NCI-H1092 treated with DMSO at 0.1 percent for 48 hours (cell line): ENCODE measurements at places on chromosomes 13 and 19.

DNA sequence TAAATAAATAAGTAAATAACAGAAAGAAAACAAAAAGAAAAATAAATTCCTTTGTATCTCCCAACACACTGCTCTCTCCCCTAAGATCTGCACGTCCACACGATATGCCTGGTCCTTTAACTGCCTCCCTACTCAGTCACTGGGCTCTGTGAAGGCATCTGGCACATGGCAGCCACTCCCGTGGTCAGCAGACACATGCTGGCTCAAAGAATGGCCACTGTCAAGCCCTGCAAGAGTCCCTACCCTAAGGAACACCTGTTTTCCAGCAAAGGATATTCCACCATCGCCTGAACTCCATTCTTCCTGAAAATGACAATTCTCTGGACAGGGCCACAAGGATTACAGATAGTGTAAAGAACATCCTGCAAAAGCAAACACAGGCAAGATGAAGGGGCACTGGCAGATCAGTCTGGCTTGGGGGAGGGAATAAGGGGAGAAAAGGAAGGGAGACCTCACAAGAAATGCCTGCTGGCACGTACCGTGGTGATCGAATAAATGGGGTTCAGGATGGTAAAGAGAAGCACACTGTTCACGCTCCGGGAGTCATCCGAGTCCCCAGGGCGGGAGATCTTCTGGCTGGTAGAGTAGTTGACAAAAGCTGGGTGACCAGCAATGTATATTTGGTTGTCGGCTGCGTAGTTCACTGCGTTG is 4.3 kb downstream of the HNRNPL start:
- no peak for DNase-seq

GRCh38 chr13:105048677-105049076 is 1486.8 kb downstream of the EFNB2 start:
- DNase-seq, result no peak

DNA sequence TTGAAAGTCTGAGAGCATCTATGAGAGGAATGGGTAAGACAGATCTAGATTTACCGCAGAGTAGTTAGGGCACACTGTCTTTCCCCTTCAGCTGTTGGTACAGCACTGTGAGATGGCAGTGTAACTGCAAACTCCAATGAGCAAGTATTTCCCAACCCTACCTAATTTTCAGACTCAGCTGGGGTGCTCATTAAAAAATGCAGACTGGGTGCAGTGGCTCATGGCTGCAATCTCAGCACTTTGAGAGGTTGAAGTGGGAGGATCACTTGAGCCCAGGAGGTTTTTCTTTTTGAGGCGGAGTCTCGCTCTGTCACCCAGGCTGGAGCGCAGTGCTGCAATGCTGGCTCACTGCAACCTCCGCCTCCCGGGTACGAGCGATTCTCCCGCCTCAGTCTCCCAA is 12.6 kb downstream of the QPCTL start:
- no peak for DNase-seq

- DNase-seq, result no peak
Measured at GRCh38 chr19:16952046-16952445, 63.2 kb downstream of the F2RL3 start.

GRCh38 chr13:61339054-61339621 is 76.5 kb downstream of the PCDH20 start:
- DNase-seq, result no peak

DNA sequence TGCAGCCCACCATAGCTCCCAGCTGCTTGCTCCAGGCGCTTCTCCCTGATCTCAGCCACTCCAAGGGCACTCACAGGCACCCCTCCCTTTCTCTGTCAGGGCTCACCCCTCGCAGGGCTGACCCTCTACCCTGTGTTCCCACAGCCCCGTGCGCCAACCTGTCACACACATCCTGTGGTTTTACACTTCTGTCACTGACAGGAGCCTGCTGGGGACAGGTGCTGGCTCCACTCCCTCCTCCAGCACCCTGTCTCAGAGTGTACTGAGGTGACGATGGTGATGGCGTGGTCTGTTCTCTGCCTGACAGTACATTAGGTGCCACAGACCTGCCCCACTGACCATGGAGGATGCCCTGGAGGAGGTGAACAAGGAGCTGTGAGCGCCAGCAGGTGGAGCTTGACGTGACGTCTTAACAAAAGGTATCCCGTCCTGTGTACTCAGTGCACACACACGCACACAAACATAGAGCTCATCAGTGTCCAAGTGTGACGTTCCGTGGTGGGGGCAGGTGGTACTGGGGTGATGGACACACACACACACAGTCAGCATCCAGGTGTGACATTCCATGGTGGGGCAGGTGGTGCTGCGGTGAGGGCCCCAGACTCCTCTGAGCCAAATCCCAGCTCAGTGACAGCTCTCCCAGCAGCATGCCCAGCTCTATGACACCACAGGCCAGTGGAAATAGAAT is 20.9 kb downstream of the C19orf44 start:
- no peak for DNase-seq

- DNase-seq, result no peak
Measured at GRCh38 chr13:42075517-42075916, 27.1 kb downstream of the DGKH start.

GRCh38 chr19:57192077-57192420 is 749 bp downstream of the ZNF264 start:
- DNase-seq, result peak; percentile 1

DNA sequence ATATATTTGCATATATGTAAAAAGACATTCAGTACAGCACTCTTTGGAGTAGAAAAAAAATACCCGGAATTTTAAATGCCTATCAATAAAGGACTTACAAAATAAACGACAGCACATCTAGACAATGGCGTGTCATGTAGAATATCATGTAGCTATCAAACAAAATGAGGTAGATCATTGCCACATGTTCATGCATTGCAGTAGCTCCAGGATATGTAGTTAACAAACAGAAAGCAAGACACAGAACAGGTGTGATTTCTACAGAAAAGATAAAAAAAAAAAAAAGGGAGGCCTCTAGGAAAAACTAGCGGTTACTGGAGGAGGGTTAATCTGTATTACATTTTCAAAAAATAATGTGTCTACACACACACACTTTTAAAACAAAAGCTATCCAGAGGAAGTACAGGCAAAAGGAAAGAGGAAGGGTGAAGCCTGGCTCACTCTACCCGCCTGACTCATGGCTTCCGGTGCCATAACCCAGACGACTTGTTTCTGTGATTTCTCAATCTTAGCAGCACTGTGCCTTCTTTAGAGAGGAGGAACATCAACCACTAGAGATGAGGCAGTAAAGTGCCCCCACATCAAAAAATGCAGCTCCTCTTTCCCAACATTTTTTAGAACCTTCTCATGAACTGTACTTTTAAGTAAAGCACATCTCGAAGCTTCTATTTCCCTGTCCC is 6.9 kb downstream of the KCTD12 start:
- DNase-seq, result no peak

DNA sequence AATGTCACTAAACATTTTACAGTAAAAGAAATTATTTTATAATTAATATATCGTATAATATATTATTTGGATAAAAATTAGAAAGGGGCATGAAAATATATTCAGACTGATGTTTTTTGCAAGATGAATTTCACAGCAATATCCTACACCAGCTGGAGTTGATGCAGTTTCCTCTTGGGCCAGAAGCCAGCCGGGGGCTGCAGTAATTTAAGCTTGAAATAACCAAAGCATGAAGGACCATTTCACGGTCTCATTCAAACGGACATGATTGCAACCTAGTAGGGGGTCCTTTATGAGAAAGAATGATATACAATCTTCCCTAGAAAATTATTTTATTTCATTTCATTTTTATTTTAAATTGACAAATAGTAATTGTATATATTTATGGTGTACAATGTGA is 797.2 kb upstream of the PCDH9 start:
- peak; percentile 77 for DNase-seq

GRCh38 chr19:13428352-13428751 is 77.9 kb downstream of the CACNA1A start:
- no peak for DNase-seq

DNA sequence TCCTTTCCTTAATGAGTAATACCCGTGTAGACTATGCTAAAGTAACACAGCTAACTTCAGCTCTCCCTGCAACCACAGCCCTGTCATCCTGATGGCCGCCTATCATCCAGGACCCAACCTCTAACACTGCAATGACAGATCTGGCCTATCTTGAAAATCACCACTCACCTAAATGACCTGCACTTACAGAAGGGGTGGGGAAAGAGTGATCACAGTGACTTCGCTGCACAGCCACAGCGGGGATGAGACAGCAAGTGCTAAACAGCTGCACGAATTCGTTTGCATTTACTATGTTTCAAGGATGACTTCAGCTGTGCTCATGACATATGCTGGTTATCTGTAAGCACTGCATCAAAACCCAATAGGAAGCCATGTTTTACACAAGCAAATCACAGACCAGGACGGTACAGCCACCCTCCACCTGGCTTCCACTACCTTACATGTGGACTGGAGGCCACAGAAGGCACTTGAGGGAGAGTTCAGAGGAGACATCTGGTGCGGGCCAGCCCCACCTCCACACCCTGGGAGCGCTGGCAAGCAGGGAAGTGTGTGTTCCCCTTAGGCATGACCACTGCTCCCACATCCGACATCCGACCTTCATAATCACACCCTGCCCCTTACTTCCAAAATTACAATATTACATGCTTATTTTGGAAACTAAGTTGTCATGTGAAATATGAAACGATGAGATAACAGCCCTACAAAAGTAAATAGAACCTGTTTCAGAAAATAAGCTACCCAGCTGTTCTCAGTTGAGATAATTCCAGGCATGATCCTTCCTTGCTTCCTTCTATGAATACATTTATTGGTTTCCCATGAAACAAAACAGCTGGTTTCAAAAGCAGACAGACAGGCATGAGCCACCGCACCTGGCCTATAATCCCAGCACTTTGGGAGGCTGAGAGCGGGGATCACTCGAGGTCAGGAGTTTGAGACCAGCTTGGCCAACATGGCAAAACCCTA is 95.7 kb downstream of the STK24 start:
- peak; percentile 38 for DNase-seq

GRCh38 chr13:47250146-47250545 is 353.3 kb upstream of the HTR2A start:
- DNase-seq, result no peak

GRCh38 chr19:1481893-1482360 is 2.9 kb upstream of the C19orf25 start:
- no peak for DNase-seq

- DNase-seq, result no peak
Measured at GRCh38 chr13:75251188-75251587, 230.8 kb downstream of the TBC1D4 start.

- DNase-seq, result no peak
Measured at GRCh38 chr19:29598036-29598435, 8.0 kb upstream of the POP4 start.

DNA sequence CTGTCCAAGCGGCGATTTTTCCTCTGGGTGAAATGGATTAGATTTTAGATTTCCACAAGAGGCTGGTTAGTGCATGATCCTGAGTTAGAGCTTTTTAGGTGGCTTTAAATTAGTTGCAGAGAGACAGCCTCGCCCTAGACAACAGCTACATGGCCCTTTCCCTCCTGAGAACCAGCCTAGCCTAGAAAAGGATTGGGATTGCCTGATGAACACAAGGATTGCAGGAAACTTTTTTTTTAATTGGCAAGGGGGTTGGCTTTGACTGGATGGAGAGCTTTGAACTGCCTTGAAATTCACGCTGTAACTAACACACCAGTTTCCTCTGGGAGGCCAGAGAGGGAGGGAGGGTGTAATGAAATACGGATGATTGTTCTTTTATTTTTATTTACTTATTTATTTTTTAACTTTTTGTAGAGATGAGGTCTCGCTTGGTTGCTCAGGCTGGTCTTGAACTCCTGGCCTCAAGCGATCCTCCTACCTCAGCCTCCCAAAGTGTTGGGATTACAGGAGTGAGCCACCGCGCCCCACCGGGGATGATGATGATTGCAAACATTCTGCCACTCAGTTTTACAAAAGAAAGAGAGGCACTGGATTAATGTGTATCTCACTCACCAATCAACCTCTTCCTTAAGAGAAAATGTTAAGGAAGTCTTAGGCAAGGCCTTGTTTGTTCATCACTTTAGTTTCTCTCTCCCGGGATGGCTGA is 1.9 kb downstream of the LDLR start:
- peak; percentile 40 for DNase-seq

DNA sequence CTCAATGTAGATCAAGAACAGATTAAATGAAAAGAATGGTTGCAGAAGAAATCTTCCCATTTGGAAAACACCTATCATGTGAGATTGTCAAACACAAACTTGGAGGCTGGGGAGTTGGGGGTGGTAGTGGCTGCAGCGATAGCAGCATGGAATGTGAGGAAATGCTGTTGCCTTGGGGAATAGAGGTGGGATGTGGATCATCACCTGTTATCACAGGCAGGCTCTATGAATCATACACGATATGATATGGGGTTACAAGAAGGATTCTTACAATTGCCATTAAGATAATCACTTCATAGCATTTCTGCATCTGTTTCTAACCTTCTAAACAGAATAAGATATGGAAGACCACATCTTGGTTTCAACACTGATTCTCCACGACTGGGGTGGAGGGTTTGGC is 88.7 kb downstream of the RNASEH2B start:
- no peak for DNase-seq
